Cortex of kidney (tissue), 1 donor: ENCODE measurements at places on chromosomes 7 and 10.

GRCh38 chr10:10644676-10645385 is 372.8 kb upstream of the CELF2 start:
- DNase-seq: no peak

GRCh38 chr7:157047148-157047547 is 36.7 kb upstream of the MNX1 start:
- DNase-seq: no peak

- no peak for DNase-seq
Measured at GRCh38 chr7:70870349-70870748, 261.6 kb upstream of the GALNT17 start.

- no peak for DNase-seq
Measured at GRCh38 chr10:120019568-120019967, 127.0 kb downstream of the SEC23IP start.

- no peak for DNase-seq
Measured at GRCh38 chr7:134101716-134102115, 25.4 kb upstream of the LRGUK start.

- DNase-seq: no peak
Measured at GRCh38 chr10:73997461-73997786, 492 bp upstream of the VCL start.

- DNase-seq: no peak
Measured at GRCh38 chr7:151661587-151661986, 141.9 kb upstream of the RHEB start.
